ENCODE measurements at places on chromosomes 7 and 10. TPM values are rescaled to one million over a fixed set of nuclear protein-coding genes. Genes with fewer than 3 reads are reported as not detected.

Gene OTUD1
- 17.1 TPM for total RNA-seq

Gene HILPDA
- total RNA-seq, result 17.5 TPM

Gene ENTPD7
- total RNA-seq, result 14.3 TPM

Gene AMPH
- total RNA-seq, result 61.6 TPM

Gene TEX36
- total RNA-seq, result not detected

Gene MYPN
- not detected for total RNA-seq

Gene GARIN1A
- total RNA-seq, result 0.92 TPM
